Kidney epithelial cell (primary cell): ENCODE measurements at places on chromosomes 3 and 15.

DNA sequence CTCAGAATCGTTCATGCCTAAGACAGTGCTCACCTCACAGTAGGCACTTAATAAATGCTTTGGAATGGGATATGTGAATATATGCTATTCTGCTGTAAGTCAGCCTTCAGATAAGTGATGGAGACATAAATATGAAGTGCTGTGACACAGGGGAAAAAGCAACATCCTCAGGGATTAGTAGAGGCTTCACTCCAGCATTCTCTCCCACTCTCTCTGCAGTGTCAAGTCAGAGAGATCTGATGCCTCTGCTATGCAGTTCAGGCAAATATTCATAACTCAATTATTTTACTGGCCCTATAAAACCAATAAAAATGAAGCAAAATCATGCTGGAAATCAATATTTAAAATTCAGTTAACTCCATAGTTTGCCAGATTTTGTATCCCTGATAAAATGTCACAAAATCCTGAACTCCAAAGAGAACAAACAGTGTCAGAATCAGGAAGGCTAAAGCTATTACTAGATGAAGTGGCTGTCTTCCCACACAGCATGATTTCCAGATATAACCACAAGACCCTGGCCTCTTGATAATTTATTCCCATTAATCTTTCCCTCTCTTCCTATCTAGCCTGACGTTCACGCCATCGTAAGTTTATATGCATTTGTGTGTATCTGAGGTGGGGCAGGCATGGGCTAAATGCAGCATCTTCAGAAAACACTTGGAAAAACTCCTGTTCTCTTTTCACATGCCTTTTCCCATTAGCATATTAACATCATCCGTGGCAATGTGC is 278.9 kb upstream of the ATP11B start:
- no peak for DNase-seq

DNA sequence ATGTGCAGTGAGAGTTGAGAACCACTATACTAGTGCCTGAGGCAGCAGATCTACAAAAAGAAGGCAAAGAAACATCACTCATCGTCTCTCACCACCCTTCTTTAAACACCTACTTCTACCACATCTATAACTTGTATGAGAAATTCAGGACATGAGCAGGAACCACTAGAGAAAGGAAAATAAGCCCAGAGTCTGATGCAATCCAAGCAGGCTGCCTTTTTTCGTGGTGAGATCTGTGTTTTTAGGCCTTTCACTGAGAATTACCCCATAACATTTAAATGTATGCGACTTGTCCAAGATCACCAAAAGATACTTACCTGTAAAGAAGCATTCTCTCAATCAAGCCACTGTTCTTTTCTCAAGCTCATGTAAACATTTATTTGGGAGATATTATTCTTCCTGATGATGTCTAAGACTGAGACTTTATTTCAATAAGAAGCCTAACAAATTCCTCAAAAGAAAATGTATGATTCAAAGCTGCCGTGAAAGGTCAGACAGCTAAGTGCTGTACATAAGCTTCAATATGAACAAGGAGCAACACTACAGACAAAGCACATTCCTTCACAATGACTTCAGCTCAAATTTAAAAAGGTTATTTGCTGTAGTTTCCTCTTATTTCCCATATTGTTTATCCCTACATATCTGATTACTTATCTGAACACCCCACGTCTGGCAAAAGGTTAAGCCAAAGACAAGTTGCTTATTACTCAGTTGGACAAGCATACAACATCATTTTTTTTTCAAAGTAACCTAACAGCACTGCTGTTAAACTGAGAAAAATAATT is 16.5 kb downstream of the SPICE1 start:
- DNase-seq, result peak; percentile 19

- no peak for DNase-seq
Measured at GRCh38 chr3:157043771-157044170, 116.2 kb downstream of the CCNL1 start.

DNA sequence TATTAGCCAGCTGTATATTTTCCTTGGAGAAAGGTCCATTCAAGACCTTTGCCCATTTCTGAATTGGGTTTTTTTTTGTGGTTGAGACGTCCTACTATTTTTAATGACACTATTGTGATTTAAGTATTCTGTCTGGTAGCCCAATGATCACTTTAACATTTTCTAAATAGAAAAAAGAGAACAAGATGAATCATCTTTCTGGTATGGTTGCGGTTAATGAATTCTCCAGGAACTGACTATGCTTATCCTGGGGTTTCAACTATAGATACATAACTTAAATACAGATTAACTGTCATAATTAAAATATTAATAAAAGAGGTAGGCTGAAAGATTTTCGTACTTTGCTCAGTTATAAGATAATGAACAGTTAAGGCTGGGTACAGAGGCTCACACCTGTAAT is 51.9 kb downstream of the PBRM1 start:
- no peak for DNase-seq

DNA sequence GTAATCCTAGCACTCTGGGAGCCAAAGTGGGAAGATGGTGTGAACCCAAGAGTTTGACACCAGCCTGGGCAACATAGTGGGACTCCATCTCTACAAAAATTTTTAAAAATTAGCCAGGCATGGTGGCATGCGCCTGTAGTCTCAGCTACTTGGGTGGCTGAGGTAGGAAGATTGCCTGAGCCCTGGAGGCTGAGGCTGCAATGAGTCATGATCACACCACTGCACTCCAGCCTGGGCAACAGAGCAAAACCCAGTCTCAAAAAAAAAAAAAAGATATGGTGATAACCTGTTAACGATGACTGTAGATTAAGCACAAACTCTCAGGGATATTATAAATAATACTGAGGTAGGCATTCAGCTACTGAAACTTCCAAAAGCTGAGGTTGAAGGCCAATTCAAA is 107.5 kb downstream of the SLC49A4 start:
- no peak for DNase-seq

- DNase-seq, result no peak
Measured at GRCh38 chr15:25731411-25731810, 131.7 kb downstream of the ATP10A start.

GRCh38 chr15:33313491-33313890 is 2.7 kb downstream of the RYR3 start:
- no peak for DNase-seq

- no peak for DNase-seq
Measured at GRCh38 chr15:60442763-60443162, 36.2 kb downstream of the ICE2 start.

DNA sequence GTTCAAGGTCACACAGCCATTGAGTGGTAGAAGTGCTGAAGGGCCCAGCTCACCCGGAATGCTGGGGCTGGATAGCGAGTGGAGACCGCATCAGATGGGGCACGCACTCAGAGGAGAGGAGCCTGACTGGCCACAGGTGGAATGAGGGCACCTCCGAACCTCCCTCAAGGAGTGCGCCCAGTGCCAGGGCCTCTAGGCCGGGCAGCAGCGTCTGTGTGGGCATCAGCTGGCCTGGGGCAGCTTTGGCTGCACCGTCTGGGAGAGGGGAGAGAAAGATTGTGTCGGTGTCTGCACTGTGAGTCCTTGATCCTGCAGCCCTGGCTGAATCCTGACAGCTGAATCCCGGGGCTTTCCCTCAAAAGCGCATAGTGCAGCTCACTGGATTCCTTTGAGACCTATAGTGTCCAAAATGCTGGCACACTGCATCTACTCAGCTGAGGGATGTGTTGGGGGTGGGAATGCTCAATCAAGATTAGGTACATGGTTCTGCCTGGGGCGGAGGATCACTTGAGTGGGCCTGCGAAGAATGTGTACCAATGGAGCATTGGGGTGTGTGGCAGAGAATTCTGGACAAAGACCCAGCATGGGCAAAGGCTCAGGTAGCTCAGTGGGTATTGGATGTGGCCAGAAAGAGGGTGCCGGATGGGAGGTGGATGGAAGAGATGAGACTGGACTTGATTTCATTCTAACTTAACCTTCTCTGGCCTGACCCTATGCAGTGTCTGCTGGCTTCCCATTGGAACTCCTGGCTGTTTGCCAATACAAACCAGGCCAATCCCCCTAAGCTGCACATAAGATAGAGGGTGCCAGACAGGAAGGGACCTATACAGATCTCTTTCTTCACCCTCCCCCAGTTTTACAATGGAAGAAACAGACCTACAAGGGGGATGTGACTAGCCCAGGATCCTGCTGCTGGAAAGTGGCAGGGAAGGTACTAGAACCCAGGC is 950 bp downstream of the ANKDD1A start:
- no peak for DNase-seq

DNA sequence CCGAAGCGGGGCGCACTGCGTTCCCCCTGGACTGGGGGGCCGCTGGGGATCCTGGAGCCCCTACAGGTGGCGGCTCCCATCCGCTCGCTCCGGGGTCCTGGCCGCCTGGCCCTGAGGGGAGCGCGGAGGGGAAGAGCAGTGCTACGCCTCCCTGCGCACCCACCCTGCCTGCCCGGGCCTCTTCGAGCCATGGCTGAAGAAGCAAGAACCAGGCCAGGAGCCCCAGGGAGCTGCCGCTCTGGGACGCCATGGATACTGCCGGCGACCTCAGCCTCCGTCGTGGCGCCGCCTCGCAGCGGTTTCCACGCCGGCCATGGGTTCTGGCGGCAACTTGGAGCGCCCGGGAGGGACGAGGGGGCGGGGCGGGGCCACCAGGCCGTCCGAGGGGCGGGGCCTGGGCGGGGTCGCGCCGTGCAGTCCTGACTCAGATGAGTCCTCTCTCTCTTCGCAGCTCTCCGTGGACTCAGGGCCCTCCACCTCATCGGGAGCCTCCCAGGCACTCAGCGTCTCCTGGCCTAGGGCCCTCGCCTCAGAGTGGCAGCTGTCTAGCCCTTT is 50.9 kb downstream of the MYL3 start:
- DNase-seq, result peak; percentile 25

DNA sequence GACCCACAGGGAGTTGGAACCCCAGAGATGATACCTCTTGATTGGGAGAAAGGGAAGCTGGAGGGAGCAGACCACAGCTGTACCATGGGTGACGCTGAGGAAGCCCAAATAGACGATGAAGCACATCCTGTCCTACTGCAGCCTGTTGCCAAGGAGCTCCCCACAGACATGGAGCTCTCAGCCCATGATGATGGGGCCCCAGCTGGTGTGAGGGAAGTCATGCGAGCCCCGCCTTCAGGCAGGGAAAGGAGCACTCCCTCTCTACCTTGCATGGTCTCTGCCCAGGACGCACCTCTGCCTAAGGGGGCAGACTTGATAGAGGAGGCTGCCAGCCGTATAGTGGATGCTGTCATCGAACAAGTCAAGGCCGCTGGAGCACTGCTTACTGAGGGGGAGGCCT is 201.1 kb downstream of the AKAP13 start:
- no peak for DNase-seq

- no peak for DNase-seq
Measured at GRCh38 chr15:70447928-70448698, 315.2 kb downstream of the UACA start.

- DNase-seq, result no peak
Measured at GRCh38 chr3:129271674-129272073, 7.0 kb upstream of the HMCES start.

GRCh38 chr3:181711325-181712135 is at the start of gene SOX2:
TSS of gene SOX2 (plus strand) at chr3:181711925. CDS start at chr3:181712361, 436 bp downstream.
- DNase-seq, result peak; percentile 52

- no peak for DNase-seq
Measured at GRCh38 chr3:51735039-51735438, 28.2 kb downstream of the GRM2 start.

- no peak for DNase-seq
Measured at GRCh38 chr3:153640689-153641665, 479.0 kb downstream of the RAP2B start.

DNA sequence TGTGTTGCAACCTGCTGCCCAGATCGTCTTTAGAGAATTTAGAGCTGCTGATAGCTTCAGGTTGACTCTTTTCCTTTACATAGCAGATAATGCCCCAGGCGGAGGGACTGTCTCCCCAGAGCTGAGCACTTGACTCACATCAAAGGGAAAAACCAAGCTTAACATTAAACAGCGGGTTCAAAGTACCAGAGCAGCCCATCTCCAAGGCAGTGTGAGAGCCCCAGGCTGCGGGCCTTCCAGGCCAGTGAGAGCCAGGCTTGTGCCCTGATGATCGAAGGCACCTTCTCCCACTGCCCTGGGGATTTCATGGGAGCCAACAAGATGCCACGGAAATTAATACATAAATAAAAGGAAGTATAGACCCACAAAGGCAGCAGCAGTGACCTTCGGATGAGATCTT is 275.6 kb downstream of the XXYLT1 start:
- DNase-seq, result no peak

DNA sequence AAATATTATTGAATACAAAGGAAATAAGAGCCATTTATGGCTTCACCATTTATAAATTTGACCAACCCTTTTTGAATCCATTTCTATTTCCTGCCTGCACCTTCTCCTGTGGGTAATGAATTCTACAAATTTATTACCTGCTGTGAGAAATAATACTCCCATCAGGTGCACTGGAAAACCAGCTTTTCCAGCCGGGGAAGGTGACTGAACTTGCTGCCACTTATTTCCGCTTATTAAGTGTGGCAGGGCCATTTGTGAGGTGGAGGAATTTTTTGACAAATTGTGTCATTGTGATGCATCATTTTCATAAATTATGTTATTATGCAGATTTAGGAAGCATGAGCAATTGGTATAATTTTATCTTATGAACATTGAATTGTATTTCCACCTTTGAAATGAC is 151.1 kb downstream of the SQOR start:
- DNase-seq, result no peak

- DNase-seq, result peak; percentile 14
Measured at GRCh38 chr3:15428539-15428938, 1.1 kb downstream of the EAF1 start.

- no peak for DNase-seq
Measured at GRCh38 chr3:138829097-138829496, 5.6 kb downstream of the PIK3CB start.

DNA sequence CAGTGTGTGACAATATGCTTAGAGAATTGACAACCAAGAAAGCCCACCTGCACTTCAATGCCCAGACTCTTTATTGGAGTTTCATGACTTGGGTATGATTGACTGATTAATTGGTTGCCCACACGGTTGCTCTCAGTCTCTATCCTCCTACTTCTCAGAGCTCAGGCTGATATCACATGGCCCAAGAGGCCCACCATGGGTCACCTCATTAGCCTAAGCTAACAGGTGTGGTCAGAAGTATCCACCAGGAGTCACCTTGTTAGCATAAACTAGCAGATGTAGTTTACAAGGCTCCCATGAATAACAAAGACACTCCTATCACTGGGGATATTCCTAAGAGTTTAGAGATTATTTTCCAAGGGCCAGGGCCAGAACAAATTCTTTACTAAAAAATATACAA is 120.2 kb upstream of the MBNL1 start:
- DNase-seq, result no peak

GRCh38 chr3:59935025-59935424 is 885.2 kb upstream of the CFAP20DC start:
- no peak for DNase-seq

DNA sequence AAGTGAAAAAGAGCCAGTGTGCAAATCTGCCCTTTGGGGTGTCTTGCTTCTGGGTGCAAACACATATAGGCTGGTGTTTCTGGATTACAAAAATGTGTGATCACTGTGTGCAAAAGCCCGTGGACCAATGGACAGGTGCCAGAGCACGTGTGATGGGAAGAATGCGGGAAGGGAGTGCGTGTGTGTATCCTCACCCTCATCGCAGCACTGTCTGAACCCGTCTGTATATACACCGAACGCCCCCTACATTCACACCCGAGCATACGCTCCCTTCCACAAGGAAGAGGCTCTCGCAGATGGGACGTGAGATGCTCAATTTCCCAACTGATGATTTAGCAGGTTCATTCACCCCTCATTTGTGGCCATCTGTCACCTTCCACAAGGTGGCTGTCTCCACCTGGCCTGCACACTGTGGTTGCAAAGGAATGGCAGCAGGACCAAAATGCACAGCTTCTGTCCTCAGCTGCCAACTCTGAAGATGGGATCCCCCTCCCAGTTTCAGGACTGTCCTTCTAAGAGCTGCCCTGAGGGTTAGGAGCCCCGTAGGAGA is 19.4 kb upstream of the SLC6A1 start:
- no peak for DNase-seq
